H1 (cell line): ENCODE measurements at places on chromosomes 7 and 10.

GRCh38 chr10:49093922-49094321, 21.4 kb downstream of the VSTM4 start:
- DNase-seq = no peak

DNA sequence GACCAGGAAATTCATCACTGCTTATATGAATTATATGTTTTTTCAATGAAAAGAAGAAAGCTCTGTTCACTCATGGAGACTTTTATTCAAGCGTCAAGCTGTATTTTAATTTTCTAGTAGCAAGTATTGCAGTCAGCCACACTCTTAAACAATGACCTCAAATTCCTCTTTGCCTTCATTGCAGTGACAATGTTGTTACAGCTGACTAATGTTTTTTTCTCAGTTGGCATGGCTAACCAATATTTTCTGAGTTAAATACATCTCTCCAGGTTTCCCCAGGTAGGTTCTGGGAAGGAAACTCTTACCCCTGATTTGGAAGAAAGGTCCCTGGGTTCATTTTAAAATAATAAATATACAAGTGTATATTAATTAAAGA, 241.5 kb downstream of the WDR11 start:
- no peak for DNase-seq

GRCh38 chr7:115827305-115828045, 203.1 kb downstream of the TFEC start:
- DNase-seq = no peak

GRCh38 chr7:100539436-100540006, 518 bp downstream of the AGFG2 start:
- peak; percentile 61 for DNase-seq

GRCh38 chr10:118870467-118871243, 115.9 kb upstream of the CACUL1 start:
- no peak for DNase-seq

GRCh38 chr7:135745703-135746312, 2.8 kb downstream of the FAM180A start:
- no peak for DNase-seq

DNA sequence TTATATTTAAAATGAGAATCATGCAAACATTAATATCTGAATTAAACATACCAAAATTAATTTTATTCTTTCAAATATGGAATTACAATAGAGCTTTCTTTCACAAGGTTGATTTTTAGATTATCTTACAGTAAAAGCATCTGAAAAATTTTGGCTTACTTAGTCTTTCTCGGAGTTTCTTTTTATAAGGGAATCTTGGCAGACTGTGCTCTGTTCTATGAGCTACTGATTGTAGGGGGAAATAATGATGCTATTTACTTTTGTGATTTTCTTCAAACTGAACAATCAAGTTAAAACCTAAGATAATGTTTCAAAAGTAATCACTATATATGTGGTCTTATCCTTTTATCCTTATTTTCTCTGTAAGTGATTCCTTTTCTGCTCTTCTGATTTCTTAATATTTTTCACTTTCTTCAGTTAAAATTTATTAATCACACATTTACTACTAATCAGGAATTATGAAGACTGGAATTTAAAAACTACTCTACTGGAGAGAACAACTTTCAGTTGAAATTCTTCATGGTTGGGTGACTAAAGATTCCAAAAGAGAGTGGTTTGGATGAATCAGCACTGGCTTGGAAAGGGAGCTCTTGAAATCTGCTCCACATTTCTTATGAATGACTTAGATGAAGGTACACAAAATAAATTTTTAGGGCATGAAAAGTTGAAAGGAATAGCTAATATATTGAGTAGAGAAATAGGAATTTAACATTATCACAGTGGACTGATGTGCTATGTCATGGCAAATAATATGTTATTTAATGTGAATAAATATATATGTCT, 103.9 kb downstream of the PPP1R9A start:
- no peak for DNase-seq

DNA sequence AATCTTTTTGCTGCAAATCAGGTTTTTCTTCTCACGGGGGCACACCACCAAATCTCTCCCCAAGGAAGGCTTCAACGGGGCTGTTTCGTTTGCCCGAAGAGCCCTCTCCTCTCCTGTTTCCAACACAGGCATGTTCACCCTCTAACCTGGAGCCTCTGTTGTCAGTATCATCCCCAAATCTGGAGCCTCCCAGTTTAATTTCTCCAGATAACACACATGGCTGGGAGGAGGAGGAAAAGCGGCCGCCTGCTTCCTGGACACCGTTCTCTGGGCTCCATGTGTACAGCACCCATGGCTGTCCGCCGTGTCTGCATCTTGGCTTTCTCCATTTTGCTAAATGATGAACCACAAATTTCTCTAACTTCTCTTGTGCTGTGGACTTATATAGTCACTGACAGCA, 214.5 kb downstream of the DIP2C start:
- DNase-seq = no peak

GRCh38 chr7:8436965-8437364, 3.6 kb downstream of the NXPH1 start:
- peak; percentile 93 for DNase-seq

DNA sequence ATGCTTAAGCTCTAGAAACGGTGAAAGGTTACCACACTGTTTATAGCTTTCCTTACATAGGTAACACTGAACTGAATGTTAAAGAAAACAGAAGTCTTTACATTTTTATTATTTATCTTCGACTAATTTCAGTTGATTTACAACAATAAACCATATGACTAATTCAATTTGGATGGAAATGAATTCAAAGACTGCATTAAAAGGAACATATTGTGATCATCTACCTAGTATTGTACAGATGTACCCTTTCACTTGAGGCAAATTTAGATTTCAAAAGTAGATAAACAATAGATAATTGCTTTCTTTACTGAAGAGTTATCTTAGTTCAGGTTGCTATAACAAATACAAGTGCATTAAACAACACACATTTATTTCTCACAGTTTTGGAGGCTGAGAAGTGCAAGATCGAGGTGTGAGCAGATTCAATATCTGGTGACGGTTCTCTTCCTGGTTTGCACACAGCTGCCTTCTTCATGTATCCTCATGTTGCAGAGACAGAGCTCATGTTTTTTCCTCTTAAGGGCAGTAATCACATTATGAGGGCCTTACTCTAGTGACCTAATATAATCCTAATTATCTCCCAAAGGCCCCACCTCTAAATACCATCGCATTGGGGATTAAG, 15.0 kb upstream of the ARMC3 start:
- DNase-seq = no peak

DNA sequence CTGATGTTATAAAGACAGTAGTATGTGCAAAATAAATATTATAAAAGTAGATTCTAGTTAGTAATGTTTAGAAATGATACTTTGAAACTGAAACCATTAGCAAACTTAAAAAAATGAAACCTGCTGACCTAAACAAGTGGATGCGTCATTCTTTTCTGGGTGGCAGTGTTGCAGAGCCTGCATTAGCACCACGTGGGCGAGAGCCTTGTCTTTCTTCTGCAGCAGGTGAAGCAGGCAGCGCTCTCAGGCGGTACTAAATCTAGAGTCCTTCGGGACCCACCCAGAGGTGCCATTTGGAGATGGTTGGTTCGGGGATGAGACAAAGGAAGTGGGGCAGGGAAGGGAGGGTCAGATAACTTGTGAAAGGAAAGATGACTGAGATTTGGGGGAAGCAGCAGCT, 759.1 kb upstream of the IGFBP3 start:
- no peak for DNase-seq

GRCh38 chr7:128378637-128379036, 17.1 kb upstream of the PRRT4 start:
- no peak for DNase-seq

GRCh38 chr10:10699427-10699826, 318.2 kb upstream of the CELF2 start:
- no peak for DNase-seq

GRCh38 chr10:30270247-30270646, 78.8 kb downstream of the MTPAP start:
- DNase-seq = no peak

- no peak for DNase-seq
Observed at GRCh38 chr10:110458266-110458920, 39.3 kb upstream of the DUSP5 start.
